ENCODE measurements at places on chromosomes 7 and 10.

- DNase-seq, result no peak
Observed at GRCh38 chr10:93481637-93482144, 443 bp downstream of the MYOF start.

DNA sequence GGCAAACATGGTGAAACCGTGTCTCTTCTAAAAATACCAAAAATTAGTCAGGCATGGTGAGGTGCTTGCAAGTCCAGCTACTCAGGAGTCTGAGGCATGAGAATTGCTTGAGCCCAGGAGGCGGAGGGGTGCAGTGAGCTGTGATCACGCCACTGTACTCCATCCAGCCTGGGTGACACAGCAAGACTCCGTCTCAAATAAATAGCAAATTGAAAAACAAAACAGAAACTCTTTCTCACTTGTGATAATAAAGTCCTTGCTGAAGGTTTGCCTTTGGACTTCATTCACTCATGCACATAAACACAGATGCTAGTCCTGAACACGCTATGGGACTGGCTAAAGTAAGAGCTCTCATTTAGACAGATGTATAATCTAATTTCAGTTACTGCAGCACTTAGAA lies 37.6 kb downstream of the ANK3 start:
- no peak for DNase-seq

- DNase-seq, result no peak
Observed at GRCh38 chr7:2166625-2167280, 66.0 kb downstream of the MAD1L1 start.

DNA sequence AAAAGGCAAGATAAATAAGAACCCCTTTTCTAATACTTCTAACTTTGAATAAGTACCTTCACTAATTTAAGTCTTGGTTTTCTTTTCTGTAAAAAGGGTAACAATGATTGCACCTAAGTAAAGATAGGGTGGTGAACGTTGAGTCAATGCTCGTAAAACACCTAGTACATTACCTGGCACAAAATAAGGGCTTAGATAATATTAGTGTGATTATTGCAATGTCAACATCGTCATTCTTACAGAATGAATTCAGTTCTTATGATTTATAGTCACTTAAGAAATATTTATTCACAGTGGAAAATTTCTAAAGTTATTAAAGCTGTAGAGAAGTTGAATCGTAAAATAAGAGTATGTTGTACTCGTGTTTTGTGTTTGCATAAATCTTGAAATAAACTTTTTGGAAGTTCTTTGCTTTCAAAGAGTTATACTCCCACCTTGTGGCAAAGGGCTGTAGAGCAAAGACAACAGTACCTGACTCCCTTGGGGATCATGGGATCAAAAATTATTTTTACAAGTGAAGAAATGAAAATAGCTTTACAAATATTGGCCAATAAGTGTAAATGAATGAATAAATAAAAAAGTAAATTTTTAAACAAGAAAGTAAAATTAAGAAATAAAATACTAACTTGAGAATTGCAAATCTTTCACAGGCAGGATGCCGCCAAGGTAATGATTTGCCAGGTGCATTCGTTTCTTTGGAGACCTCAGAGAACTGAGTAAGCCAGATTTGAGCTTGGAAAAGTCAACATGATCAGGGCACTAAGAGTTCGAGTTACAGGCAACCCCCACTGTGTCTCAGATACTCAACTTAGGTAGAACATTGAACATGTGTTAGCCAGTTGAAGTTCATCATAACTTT lies 285.8 kb upstream of the CACNA2D1 start:
- DNase-seq, result no peak

DNA sequence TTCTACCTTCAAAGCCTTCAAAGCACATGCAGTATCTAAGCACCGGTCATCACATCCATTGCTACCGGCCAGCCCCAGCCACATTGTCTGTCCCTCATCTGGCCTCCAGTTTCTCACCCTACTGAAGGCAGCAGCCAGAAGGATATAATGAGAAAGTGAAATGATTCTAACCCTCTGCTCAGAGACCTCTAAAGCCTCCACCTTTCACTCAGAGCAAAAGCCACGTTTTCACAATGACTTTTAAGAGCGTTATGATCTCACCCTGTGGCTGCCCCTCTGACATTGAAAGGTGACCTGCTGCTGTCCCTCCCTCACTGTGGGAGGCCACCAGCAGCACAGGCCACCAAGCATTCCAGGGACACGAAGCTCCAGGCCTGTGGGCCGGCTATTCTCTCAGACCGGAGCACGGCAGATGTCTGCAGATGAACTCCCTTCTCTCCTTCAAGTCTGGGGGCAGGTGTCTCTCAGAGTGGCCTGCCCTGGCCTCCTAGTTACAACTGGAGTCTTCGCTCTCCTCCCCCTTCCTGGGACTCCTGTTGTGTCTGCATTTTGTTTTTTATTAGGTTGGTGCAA lies 94.9 kb upstream of the EEPD1 start:
- no peak for DNase-seq

- no peak for DNase-seq
Observed at GRCh38 chr10:1651270-1651966, 85.9 kb downstream of the ADARB2 start.

- DNase-seq, result no peak
Observed at GRCh38 chr10:23367896-23368595, 23.4 kb upstream of the C10orf67 start.

- no peak for DNase-seq
Observed at GRCh38 chr7:108102671-108103312, 27.4 kb downstream of the LAMB4 start.

GRCh38 chr10:97761331-97761865 lies 10.4 kb downstream of the SFRP5 start:
- DNase-seq, result no peak

- no peak for DNase-seq
Observed at GRCh38 chr10:93245147-93245546, 171.5 kb downstream of the CYP26A1 start.

DNA sequence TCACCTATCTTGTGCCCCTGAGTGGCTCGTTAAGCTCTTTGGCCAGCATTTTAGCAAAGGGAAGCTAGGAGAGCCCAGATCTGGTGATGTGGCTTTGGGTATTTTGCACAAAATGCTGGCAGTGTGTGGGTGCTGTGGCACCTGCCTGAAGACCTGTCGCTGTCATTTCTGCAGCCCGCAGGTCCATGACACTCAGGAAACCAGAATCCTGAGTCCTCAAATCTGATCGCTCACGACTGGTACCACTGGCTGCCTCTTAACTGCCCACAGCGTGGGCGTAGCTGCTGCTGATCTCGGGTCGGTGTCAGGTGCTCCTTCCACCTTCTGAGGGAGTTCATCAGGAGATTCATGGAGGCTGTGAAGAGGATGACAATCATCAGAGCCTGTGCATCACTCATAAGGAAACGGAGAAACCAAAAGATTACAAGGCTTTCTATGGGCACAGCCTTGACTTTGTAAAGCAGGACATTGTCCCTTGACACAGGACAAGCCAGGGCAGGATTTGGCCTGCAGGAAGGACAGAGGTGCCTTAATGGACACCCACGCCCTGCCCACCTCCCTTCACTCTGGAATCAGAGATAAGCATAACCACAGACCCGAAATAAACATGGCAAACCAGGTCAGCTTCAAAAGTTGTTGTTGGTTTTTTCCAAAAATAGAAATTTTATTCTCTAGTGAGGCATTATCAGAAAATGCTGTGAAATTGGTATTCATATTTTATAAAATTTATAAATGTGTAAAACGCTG lies 71.0 kb upstream of the STK17A start:
- no peak for DNase-seq

GRCh38 chr7:69448071-69448470 lies 150.2 kb upstream of the AUTS2 start:
- no peak for DNase-seq

GRCh38 chr10:89632824-89633223 lies 12.2 kb downstream of the PANK1 start:
- no peak for DNase-seq

DNA sequence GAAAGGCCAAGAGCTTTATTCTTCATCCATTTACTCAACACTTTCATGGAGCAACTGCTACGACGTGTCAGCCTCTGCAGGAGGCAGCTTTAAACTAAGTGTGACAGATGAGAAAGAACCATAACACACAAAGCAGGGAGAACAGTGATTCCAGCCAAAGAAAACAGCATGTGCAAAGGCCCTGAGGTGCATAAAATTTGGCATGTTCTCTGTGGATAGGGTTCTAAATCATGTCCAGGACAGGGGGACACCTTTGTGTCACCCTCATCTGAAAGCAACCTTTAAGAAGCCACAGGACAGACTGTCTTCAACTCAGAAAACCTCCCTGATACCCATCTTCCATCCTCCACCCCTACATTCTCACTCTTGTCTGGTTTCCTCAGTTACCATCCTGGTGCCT lies 116.6 kb downstream of the KCNMA1 start:
- DNase-seq, result no peak

- DNase-seq, result peak; percentile 36
Observed at GRCh38 chr10:8331387-8331786, 276.9 kb downstream of the GATA3 start.

- no peak for DNase-seq
Observed at GRCh38 chr7:108197371-108198091, 67.4 kb upstream of the LAMB4 start.

GRCh38 chr7:55977831-55978230 lies 13.4 kb downstream of the NIPSNAP2 start:
- DNase-seq, result no peak

DNA sequence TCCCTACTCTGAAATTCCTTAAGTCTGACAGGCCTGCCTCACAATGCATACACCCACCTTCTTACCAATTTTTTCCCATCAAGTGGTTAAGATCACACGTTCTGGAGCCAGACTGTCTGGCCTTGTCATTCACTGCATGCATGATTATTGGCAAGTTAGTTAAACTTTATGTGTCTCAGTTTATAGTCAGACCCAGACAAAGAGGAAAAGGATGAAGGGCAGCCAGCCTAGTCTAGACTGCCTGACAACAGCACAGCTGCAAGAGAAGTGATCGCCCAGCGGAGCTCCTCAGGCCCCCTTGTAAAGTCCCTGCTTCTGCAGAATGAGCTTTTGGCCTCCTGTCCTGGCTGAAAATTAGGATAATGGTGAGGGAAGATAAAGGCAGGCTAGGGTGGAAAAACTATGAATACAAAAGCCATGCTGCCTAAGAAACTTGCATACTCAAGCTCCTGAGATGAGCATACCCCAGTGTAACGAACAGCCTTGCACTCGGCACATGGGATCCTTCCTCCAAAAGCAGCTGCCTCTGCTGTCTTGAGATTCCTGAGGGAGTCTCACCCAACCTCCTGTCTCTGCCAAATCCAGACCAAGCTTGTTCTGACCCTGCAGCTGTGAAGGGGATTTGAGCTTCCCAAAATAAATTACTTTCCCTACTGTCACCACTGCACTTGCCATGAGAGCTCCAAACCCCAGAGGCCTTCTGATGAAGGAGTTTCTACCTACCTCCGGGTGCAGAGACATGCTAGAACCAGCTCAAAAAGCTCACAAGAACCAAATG lies 26.7 kb upstream of the MRLN start:
- DNase-seq, result no peak

- no peak for DNase-seq
Observed at GRCh38 chr10:123759501-123760031, 93.4 kb downstream of the GPR26 start.

DNA sequence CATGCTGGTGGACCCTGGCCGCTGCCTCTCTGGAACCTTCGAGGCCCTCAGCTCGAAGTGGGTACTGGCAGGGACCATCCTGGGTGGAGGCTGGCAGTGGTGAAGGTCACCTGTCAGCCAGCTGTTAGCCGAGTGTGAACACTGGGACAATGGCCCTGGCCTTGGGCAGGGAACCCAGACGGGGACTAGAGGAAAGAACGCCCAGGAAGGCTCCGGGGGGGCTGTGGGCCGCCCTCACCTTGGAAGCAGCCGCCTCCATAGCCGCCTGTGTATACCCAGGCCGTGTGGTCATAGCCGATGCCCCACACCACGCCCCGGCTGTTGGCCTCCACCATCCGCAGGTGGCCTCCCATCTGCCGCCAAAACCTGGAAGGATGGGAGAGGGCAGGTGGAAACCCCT lies 17.6 kb downstream of the BHLHA15 start:
- no peak for DNase-seq

GRCh38 chr10:84826704-84827103 lies 498.3 kb downstream of the CCSER2 start:
- no peak for DNase-seq

- peak; percentile 6 for DNase-seq
Observed at GRCh38 chr10:122544493-122544892, 16.1 kb upstream of the DMBT1 start.

DNA sequence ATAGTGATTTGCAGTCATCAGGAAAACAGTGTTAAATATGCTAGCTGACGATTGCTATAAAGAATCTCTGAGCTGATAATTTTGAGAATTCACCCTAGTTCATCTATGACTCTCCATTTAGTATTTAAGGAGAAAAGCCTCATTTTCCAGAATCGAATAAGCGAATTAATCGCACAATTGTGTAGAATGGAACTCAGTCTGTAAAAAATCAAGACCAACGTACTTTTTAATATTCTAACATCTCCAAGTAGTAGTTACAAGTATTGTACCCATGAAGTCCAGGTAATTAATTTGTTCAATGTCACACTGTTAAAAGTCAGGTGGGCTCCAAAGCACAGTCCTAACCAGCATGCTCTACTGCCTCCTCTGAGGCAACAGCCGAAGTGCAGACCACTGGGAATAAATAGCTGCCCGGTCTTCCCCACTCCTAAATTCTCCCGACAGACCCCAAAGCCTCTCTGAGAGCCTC lies 380 bp upstream of the AGBL3 start:
- DNase-seq, result no peak

DNA sequence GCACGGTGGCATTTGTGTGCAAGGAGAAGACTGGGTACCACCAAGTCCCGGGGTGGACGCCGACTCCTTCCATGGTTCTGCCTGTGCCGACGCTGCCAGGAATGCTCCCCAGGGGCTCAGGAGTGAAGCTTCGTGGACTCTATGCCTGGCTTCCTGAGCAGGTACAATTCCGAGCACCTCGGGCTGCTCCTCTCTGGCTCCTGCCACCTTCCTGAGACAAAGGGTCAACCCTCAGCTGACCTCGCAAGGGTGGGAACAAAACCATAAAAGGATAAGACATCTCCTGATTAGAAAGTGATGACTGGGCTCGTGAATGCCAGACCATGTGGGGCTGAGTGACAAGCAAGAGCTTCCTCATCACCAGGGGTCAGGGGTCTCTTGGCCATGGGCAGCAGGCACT lies 31.8 kb downstream of the CALML3 start:
- DNase-seq, result no peak

GRCh38 chr10:6840201-6840691 lies 260.2 kb upstream of the PRKCQ start:
- DNase-seq, result no peak

- no peak for DNase-seq
Observed at GRCh38 chr7:131726031-131726430, 169.6 kb upstream of the PODXL start.

DNA sequence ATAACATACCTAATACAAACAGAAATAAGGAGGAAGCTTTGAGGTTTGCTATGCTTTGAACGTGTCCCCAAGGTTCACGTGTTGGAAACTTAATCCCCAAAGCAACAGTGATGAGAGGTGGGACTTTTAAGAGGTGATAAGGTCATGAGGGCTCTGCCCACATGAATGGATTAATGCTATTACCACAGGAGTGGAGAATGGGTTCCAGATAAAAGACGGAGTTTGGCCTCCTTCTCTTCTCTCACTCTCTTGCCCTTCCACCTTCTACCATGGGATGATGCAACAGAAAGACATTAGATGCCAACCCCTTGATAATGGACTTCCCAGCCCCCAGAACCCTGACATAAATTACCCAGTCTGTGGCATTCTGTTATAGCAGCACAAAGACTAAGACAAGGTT lies 9.6 kb downstream of the ITGB1 start:
- DNase-seq, result no peak

Data from CD4-positive, alpha-beta T cell treated with Interleukin-6 at 100 ng/mL for 8 hours (primary cell).